Endothelial cell (in vitro differentiated cells): ENCODE measurements at places on chromosomes 2 and 18.

GRCh38 chr2:187312718-187313282 lies 135.3 kb downstream of the CALCRL start:
- no peak for DNase-seq

GRCh38 chr2:20450201-20450999 lies 3.5 kb downstream of the RHOB start:
- peak; percentile 26 for DNase-seq

DNA sequence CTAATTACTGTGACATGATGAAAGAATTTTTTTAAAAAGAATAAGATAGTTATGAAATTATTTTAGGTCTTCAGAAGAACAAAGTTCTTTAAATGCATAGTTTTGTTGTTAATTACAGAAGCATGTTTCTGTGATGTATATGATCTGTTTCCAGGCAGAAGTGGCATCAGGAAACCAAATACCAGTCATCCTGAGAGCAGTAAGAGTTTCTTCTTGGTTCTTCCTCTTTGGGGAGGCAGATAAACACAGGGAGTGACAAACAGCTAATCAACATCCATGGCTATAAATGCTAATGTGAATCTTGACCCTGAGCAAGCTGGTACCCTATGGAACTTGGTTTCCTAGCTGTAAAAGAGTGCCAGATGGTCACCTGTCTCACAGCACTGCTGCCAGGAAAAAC lies 29.2 kb downstream of the WIPF1 start:
- DNase-seq, result no peak

GRCh38 chr2:188610827-188611226 lies 319.2 kb downstream of the GULP1 start:
- no peak for DNase-seq

GRCh38 chr2:12742891-12743290 lies 26.2 kb downstream of the TRIB2 start:
- no peak for DNase-seq

GRCh38 chr18:525036-525797 lies 24.7 kb upstream of the COLEC12 start:
- DNase-seq, result no peak

- no peak for DNase-seq
Measured at GRCh38 chr2:160028431-160029269, 33.8 kb downstream of the PLA2R1 start.

DNA sequence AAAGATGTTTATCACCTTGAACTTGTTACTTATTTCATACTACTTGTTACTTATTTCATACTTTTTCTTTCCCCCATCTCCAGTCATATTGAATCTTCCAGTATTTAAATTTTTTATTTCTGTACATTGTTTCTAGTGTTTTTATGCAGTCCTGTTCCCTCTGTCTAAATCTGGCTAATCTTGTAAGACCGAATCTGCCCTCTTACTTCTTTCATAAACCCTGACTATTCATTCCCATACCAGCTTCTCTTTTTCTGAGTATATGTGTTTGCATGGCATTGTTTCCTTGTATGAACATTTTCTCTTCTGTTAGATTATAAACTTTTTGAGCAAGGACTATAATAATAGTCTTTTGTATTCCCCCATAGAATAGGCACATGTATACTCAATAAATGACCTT lies 131.7 kb downstream of the TAF4B start:
- DNase-seq, result no peak

GRCh38 chr2:3354986-3355385 lies 22.6 kb downstream of the EIPR1 start:
- DNase-seq, result no peak

DNA sequence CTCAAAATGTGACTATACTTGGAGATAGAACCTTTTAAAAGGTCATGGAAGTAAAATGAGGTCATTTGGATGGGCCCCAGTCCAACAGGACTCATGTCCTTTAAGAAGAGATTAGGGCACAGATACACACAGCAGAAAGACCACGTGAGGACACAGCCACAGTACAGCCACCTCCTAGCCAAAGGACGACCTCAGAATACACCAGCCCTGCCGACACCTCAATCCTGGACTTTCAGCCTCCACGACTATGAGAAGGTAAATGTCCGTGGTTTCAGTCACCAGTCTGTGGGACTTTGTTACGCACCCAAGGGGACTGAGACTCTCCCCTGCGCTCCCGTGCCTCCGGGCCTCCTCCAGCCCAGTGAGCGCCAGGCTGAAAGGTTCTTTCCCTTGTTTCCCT lies 30.2 kb upstream of the HPCAL1 start:
- DNase-seq, result no peak

GRCh38 chr18:34661464-34662087 lies 48.5 kb upstream of the DTNA start:
- DNase-seq, result peak; percentile 13

- DNase-seq, result no peak
Measured at GRCh38 chr2:84459944-84460429, 907 bp upstream of the SUCLG1 start.

GRCh38 chr2:147182260-147182659 lies 662.6 kb upstream of the ACVR2A start:
- DNase-seq, result no peak

- DNase-seq, result no peak
Measured at GRCh38 chr2:766255-766654, 89.0 kb upstream of the TMEM18 start.

- DNase-seq, result no peak
Measured at GRCh38 chr2:239008677-239009588, 161.0 kb downstream of the TWIST2 start.

DNA sequence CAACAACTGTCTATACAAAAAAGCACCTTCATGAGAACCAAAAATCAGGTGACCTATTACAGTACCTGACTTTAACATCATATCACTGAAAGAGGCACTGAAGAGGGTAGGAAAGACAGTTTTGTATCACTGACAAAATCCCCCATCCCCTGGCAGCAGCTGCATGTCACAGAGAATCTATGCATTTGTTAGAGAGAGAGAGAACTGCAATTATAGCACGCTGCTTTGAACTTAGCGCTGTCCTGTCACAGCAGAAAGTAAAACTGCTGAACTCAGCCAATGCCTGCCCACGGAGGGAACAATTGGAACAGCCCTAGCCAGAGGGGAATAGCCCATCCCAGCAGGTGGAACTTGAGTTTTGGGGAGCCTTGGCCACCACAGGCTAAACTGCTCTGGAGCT lies 75.1 kb upstream of the NOL4 start:
- DNase-seq, result no peak

DNA sequence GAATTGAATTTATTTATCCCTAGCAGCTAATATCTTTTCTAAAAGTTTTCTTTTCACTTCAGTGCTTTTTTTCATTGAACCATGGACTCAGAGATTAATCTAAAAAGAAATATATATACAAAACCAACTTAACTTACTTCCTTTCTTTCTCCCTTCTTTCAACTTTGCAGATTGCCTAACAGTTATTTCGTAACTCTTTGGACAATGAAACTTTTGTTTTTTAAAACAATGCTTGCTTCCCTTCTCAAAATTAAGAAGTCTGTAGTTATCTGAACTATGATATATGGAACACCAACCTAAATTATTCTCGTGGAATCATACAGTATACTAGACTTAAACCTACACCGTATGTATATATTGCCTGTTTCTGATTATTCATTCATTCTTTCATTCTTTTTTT lies 62.9 kb downstream of the MIB1 start:
- DNase-seq, result no peak

DNA sequence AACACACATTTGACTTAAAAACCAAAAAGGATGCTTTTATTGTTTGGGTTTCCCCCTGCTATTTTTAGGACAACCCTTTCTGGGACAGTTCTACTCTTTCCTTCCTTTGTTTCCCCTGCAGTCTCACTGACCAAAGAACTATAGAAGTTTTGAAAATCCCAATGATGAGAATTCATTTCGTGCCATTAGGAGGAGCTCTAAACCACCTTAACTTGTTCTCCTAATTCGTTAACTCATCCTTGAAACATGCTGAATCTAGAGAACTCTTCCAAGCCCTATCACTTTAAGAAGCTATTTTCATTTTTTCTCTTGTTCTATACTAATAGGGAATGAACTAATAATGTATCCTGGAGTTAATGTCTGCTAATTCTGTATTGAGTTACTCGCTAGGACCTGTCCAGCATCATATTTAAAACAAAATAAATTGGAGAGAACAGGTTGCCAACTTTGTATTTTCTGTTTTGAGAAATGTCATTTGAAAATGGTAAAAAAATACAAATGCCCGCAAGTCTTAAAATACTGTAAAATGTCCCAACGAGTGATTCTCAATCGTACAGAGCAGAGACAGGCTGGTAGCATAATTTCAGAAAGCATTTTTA lies 62.9 kb downstream of the AFTPH start:
- no peak for DNase-seq

DNA sequence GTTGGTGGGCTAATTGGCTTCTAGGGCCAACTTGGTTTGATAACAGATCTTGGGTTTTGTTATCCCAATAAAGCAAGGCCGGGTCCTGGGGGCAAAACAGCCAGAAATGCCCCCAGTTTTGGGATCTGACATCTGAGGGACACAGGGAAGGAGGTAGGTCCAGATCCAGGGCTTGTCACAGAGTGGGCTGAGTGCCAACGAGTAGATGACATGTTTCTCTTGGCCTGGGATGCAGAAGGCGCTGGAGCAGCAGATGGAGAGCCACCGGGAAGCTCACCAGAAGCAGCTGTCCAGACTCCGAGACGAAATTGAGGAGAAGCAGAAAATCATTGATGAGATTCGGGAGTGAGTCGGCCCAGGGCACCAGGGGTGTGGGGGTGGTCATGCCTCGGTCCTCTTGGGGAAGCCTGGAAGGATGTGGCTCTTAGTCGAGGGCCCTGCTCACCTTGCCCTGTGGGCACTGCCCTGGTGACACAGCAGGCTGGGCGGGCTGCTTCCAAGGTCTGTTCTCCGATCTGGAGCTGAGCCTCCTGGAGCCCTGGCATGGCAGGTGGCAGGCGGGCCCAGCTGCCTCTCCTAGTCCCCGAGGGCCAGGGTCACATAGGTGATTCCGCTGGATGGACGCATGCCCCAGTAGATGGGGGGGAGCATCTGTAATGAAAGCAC lies 40.2 kb upstream of the LYPD6B start:
- DNase-seq, result no peak

DNA sequence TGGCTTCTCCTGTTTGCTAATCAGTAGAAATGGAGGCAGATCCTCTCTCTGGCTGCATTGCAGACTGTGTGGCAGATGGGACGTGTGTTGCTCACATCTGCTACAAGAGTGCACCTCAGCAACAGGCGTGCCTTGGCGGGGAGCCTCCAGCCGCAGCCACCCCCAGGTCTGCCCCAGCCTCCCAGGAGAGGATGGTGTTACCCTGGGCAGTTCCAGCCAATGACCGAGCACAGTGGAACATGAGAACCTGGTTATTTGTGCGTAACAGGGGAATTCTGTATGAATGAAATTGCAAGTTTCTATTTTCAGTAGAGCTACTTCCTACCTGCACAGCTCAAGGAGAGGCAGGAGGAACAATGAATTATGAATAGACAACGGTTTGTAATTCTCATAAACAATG lies 130.6 kb upstream of the CBLN2 start:
- no peak for DNase-seq

DNA sequence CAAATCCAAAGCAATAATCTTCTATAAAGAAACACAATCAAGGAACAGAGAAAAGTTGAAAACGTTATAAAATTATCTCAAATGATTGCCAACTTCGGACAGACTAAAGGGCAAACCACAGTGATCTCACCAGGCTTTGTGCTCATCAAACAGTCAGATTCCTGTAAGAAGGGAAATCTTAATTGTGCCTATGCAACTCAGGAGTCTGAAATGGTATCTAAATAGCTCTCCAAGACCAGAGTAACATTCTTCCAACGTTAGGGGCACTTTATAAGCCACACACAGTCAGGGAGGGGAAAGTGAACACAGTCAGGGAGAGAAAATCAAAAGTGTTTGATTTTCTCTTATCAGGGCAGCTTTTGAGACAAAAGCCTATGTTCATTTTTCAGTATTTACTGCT lies 29.4 kb downstream of the PLEKHM3 start:
- DNase-seq, result no peak

GRCh38 chr2:69604836-69605235 lies 38.7 kb downstream of the AAK1 start:
- DNase-seq, result no peak

- no peak for DNase-seq
Measured at GRCh38 chr2:238220892-238221521, 17.5 kb upstream of the ILKAP start.

GRCh38 chr18:41532344-41533086 lies 422.5 kb upstream of the PIK3C3 start:
- DNase-seq, result peak; percentile 5

GRCh38 chr2:235312571-235312970 lies 181.3 kb upstream of the AGAP1 start:
- no peak for DNase-seq

DNA sequence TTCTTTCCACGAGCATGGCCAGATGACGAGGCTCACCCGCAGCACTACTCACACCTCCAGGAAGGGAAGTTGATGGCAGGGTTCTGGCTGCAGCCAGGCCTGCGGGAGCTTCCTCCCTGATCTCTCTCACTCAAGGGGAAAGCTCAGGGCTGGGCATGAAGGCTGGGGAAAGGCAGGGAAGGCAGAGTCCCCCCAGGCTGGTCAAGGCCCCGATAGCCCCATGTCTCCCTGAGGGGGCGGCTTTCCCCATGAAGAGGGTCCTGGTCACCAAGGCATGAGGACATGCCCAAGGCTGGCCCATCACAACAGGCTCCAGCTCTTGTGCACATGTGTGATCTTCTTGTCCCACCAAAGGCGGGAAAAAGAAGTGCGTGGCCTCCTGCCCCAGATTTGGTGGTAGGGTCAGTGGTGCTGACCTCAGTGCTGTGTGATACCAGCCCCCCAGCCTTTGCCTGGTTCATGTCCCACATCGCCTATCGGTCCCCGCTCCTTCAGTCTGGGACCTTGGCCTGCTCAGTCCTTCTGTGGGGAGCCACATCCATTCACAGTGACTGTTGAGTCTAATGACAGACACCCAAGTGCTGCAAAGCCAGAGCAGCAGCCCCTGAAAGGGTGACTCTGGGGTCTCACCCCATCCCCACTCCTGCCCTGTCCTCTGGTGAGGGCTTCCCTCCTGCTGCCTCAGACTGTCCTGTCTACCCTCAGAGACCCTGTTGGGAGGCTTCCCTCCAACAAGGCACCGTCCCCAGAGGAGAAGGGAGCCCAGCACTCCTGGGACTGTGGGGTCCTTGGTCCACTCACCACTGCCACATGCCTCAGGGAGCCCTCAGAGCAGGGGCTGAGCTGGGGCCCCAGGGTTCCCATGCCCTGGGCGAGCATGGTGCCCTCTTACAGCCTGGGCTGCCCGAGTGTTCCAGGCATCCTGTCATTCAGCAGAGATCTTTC lies 49.8 kb upstream of the ALPP start:
- DNase-seq, result no peak

DNA sequence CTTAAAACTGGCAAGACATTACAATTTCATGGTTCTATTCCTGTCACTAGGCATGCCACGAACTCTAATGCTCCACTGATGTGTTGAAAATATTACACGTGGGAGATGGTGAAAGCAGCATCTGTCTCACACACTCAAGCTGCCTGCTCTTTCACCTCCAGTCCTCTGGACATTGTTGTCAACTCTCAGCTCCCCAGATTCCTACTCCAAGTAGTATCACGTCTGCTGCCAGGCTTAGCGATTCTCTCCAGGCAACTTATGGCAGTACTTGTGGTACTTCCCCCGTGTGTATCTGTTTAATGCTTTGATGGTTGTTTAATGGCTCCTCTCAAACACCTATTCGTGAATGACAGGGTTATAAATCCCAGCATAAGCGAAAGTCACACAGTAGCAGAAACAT lies 103.8 kb downstream of the TMEFF2 start:
- no peak for DNase-seq

GRCh38 chr2:128611421-128612320 lies 293.0 kb upstream of the HS6ST1 start:
- DNase-seq, result no peak

- no peak for DNase-seq
Measured at GRCh38 chr18:48602759-48603390, 64.0 kb downstream of the CTIF start.

- DNase-seq, result no peak
Measured at GRCh38 chr18:26416652-26417150, 131.7 kb downstream of the KCTD1 start.
